ENCODE measurements at places on chromosomes 2 and 18.
A peak's percentile ranks its signal among the peaks of the same experiment; 100 is the strongest.

- H3K4me1 ChIP-seq, result peaks cover 10% of the 10 kb centered on the region
- H3K4me3 ChIP-seq, result peak within 1 kb of the TSS; percentile 82
- H3K36me3 ChIP-seq, result no peaks in the 10 kb centered on the region
These were observed at the start of gene MERTK for GRCh38 chr2:111897924-111898702. Gene MERTK, plus strand, starts transcription at chr2:111898607. Its CDS starts 129 bp downstream, at chr2:111898736.

DNA sequence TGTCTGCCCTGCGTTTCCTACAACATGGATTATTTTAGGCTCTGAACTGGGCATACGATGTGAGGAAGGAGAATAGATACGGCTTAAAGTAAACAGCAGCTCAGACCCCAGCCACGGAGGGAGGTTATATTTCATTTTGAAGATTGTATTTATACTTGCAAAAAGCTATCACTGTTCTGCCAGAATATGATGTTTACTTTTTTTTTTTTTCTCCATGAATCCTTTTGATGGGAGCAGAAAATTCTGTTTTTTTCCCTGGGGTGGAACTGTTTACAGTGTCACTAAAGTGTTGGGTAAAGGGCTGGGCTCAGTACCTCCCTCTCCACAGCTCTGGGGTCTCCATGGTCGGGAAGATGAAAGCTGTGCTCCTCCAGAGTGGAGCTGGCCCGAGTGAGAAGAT, 13.1 kb downstream of the PCARE start:
- H3K4me1 ChIP-seq, result no peaks in the 10 kb centered on the region
- no peaks in the 10 kb centered on the region for H3K27me3 ChIP-seq
- DNase-seq, result no peak

- H3K27ac ChIP-seq, result no peak overlapping the region
- H3K4me1 ChIP-seq, result no peaks in the 10 kb centered on the region
- no peak for DNase-seq
- no peaks in the 10 kb centered on the region for H3K27me3 ChIP-seq
These were observed 172.0 kb upstream of the SPOPL start for GRCh38 chr2:138329591-138329990.

DNA sequence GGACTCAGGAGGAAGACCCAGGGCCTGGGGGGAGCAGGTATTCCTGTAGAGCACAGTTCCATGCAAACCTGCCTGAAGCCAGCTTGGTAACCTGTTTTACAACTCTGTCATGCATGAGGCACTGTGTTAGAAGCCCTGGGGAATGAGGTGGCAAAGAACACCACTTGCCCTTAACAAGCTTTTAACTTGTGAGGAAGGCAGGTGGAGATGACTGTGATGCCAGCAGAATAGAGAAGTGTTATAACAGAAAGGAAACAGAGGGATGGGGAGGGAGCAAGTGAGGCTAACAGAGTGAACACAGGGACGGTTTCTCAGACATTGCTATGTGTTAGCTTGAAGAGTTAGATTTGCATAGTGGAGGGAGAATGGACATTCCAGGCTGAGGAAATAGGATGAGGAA, 11.5 kb upstream of the IL1A start:
- no peak overlapping the region for H3K4me3 ChIP-seq
- DNase-seq, result no peak
- H3K36me3 ChIP-seq, result no peaks in the 10 kb centered on the region
- H3K27me3 ChIP-seq, result no peaks in the 10 kb centered on the region
- H3K27ac ChIP-seq, result no peak overlapping the region

DNA sequence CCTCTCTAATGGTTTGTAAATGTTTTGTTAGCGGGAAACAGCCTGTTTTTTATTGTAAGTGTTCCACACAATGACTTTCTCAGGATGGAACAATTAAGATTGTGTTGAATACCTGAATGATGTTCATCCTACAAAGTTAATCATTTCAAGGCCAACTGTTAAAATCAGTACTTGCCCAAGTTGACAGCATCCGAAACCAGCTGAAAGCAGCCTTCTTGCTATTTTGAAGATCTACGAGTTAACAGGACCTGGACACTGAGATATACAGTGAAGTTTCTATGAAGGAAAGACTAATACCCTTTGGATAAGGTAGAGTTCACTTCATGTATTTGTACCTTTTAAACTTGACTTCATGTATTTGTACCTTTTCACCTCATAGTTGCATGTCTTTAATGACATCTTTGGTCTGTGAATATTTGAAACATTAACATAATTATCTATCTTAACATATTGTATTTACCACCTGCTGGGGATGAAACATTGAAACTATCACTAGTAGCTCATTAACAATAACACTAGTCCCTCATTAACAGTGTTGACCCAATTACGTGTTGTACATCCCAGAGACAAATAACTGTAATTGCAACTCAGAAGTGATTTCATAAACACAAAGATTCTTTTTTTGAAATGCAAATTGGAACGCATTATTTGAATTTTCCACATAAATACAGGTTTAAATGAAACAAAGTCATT, 556.0 kb upstream of the MEX3C start:
- no peak for DNase-seq
- no peak overlapping the region for H3K27ac ChIP-seq
- H3K27me3 ChIP-seq, result no peaks in the 10 kb centered on the region
- no peak overlapping the region for H3K4me3 ChIP-seq

DNA sequence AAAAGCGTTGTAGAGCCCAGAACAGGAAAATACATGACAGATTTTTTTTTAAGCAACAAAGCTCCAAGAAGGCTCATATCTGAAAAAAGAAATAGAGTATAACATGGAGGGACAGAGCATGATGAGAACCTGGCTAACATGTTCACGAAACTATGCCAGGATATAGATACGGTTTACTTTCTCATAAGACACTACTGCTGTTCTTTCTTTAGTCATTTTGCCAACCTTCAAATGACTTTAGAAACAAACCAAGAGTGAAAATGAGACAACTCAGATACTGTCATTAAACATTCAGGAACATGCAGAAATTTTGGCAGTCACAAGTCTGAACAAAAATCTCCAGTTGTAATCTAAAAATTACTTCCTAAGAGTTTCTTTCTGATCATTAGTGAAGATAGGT, 14.3 kb downstream of the LPIN2 start:
- no peaks in the 10 kb centered on the region for H3K27me3 ChIP-seq
- H3K36me3 ChIP-seq, result no peaks in the 10 kb centered on the region
- peaks cover 37% of the 10 kb centered on the region for H3K4me1 ChIP-seq
- no peak overlapping the region for H3K4me3 ChIP-seq
- peak overlapping the region; percentile 65 for H3K27ac ChIP-seq
- no peak for DNase-seq

GRCh38 chr2:106516864-106517263, 29.7 kb downstream of the CD8B2 start:
- no peaks in the 10 kb centered on the region for H3K4me1 ChIP-seq
- no peak overlapping the region for H3K4me3 ChIP-seq
- no peak overlapping the region for H3K27ac ChIP-seq
- no peaks in the 10 kb centered on the region for H3K36me3 ChIP-seq
- DNase-seq, result no peak

DNA sequence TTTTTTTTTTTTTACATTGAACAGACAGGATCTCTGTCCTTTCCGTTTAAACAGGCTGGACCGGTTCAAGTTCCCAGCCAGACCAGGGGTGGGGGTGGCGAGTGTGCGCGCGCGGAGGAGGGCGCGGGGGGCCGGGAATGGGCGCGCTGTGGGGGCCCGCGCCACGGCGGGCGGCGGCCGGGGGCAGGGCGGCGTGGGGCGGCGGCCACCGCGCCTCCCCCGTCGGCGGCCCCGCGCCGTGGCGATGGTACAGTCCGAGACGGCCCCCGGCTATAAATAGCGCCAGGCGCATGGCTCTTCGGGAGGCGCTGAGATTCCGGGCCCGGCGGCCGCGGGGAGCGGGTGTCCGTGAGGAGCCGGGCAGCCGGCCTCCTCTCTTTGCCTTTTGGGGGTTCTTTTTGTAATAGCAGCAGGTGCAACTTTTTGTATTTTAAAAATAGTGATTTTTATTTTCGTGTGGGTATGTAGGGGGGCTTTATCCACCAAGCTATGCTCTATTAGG, 430 bp upstream of the CELF4 start:
- DNase-seq, result no peak
- H3K36me3 ChIP-seq, result no peaks in the 10 kb centered on the region

GRCh38 chr18:77063260-77063659, 69.3 kb downstream of the MBP start:
- DNase-seq, result peak; percentile 71
- no peaks in the 10 kb centered on the region for H3K27me3 ChIP-seq
- H3K36me3 ChIP-seq, result peaks cover 5% of the 10 kb centered on the region
- H3K27ac ChIP-seq, result peak overlapping the region; percentile 93
- peak overlapping the region; percentile 7 for H3K4me3 ChIP-seq

GRCh38 chr2:31324016-31324633, 90.2 kb downstream of the EHD3 start:
- H3K4me1 ChIP-seq, result peaks cover 6% of the 10 kb centered on the region
- H3K4me3 ChIP-seq, result peak overlapping the region; percentile 41
- no peaks in the 10 kb centered on the region for H3K36me3 ChIP-seq
- H3K27ac ChIP-seq, result peak overlapping the region; percentile 6

- DNase-seq, result no peak
- no peak overlapping the region for H3K4me3 ChIP-seq
- H3K27ac ChIP-seq, result no peak overlapping the region
- no peaks in the 10 kb centered on the region for H3K27me3 ChIP-seq
These were observed 27.1 kb upstream of the STEAP3 start for GRCh38 chr2:119196301-119197125.

DNA sequence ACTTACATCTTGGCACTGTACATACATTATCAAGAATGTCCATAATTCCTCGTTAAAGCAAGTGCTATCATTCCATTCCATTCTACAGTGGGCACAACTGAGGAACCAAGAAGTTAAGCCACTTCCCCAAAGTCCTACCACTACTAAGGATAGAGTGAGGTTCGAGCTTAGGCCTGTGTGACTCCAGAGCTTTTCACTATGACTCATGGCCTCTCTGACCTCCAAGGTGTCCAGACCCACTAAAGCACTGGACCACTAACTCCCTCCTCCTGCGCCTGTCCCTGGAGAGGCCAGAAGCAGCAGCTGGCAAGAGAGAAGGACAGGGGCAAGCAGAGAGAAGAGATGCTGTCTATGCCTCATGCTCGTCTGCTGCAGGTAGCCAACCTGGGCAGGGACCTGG, 117.0 kb downstream of the ZBTB7C start:
- H3K27me3 ChIP-seq, result no peaks in the 10 kb centered on the region
- no peaks in the 10 kb centered on the region for H3K36me3 ChIP-seq
- H3K4me3 ChIP-seq, result no peak overlapping the region

- no peaks in the 10 kb centered on the region for H3K27me3 ChIP-seq
- DNase-seq, result no peak
- no peaks in the 10 kb centered on the region for H3K4me1 ChIP-seq
- H3K27ac ChIP-seq, result no peak overlapping the region
These were observed 450.7 kb upstream of the SLC14A2 start for GRCh38 chr18:45164551-45164950.

GRCh38 chr2:56515399-56515798, 331.6 kb downstream of the CCDC85A start:
- no peaks in the 10 kb centered on the region for H3K36me3 ChIP-seq
- H3K4me1 ChIP-seq, result no peaks in the 10 kb centered on the region
- no peak overlapping the region for H3K4me3 ChIP-seq
- DNase-seq, result no peak

GRCh38 chr2:69192176-69192945, 179.4 kb downstream of the ANTXR1 start:
- H3K4me3 ChIP-seq, result no peak overlapping the region
- no peaks in the 10 kb centered on the region for H3K27me3 ChIP-seq
- H3K36me3 ChIP-seq, result no peaks in the 10 kb centered on the region
- no peaks in the 10 kb centered on the region for H3K4me1 ChIP-seq

DNA sequence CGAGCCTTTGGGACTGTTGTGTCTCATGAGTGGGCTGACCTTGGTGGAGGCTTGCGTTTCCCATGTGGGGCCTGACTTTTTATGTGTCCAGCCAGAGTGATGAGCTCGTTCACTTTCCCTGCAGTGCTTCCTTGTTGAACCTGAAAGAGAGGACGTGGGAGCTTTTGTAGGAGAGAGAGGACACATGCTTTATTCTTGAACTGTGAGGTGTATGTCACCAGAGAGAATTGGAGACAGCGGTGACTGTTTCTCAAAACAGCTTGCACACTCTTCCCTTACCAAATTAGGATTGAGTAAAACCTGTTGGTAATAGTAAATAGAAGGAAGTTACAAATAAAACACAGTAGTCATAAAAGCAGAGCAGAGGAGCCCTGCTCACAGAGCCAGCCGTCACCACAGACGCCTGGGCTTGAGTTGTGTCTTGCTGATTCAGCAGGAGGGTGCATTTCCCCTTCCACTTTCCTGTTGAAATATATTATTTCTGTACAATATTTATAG, 60.7 kb downstream of the INPP4A start:
- no peak overlapping the region for H3K27ac ChIP-seq
- H3K27me3 ChIP-seq, result no peaks in the 10 kb centered on the region
- DNase-seq, result no peak
- H3K4me3 ChIP-seq, result no peak overlapping the region
- H3K36me3 ChIP-seq, result peaks cover 4% of the 10 kb centered on the region

- H3K4me3 ChIP-seq, result no peak overlapping the region
- no peak for DNase-seq
- no peak overlapping the region for H3K27ac ChIP-seq
- H3K36me3 ChIP-seq, result peaks cover 4% of the 10 kb centered on the region
These were observed 3.2 kb downstream of the STRN start for GRCh38 chr2:36963106-36963505.

DNA sequence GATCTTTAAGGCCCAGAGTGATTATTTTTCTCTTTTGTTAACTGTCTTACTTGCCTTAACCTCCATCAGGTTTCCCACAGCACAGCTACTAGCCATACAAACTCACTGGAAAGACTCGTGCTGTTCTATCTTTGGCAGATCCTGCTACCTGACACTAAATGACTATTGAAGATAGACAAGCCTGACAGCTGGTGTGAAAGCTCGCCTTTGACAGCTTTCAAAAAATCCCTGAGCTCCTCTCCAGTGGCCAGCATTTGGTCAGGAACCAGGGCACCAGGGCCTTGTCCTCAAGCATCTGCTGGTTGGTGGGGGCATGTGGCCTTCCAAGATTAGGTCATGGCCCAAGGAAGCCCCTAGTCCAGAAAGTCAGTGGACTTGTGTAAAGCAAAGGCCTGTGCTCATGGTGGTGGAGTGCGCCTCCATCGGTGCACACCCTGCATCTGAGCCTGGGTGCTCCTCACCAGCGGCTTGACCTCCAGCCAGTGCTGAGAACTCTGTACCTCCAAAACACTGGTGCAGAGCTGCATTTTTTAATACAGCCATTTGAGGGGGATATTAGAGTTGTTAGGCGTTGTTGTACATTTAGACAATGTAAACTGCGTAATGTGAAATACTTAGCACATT, 158.5 kb downstream of the NCK2 start:
- H3K4me1 ChIP-seq, result peaks cover 4% of the 10 kb centered on the region
- no peak overlapping the region for H3K27ac ChIP-seq
- H3K27me3 ChIP-seq, result no peaks in the 10 kb centered on the region
- no peaks in the 10 kb centered on the region for H3K36me3 ChIP-seq

- H3K4me1 ChIP-seq, result no peaks in the 10 kb centered on the region
- H3K36me3 ChIP-seq, result peaks cover 42% of the 10 kb centered on the region
- no peaks in the 10 kb centered on the region for H3K27me3 ChIP-seq
- DNase-seq, result no peak
- H3K27ac ChIP-seq, result no peak overlapping the region
- no peak overlapping the region for H3K4me3 ChIP-seq
These were observed 114.0 kb downstream of the PIK3C3 start for GRCh38 chr18:42069036-42069435.

GRCh38 chr18:29779096-29779495, 1263.4 kb downstream of the DSC3 start:
- no peak for DNase-seq
- no peaks in the 10 kb centered on the region for H3K4me1 ChIP-seq
- no peak overlapping the region for H3K27ac ChIP-seq
- H3K36me3 ChIP-seq, result no peaks in the 10 kb centered on the region
